ENCODE measurements at places on chromosomes 16 and 17.

DNA sequence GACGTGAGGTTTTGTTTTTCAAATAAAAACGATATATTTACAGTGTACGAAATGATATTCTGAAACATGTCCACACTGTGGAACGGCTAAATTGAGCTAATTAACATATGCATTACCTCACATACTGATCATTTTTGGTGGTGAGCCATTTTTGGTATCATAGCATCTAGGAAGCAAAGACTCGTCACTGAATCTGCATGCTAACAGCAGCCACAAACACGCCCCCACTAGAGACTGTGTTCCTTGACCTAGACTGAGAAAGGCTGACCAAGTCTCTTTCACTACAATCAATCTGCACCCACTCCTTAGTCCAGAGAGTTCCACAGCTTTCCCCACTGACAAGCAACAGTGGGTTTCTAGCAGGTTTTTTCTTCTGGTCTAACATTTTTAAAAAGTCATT, 29.5 kb downstream of the NPLOC4 start:
- DNase-seq: no peak

- no peak for DNase-seq
Observed at GRCh38 chr17:31697838-31698237, 161.2 kb downstream of the COPRS start.

DNA sequence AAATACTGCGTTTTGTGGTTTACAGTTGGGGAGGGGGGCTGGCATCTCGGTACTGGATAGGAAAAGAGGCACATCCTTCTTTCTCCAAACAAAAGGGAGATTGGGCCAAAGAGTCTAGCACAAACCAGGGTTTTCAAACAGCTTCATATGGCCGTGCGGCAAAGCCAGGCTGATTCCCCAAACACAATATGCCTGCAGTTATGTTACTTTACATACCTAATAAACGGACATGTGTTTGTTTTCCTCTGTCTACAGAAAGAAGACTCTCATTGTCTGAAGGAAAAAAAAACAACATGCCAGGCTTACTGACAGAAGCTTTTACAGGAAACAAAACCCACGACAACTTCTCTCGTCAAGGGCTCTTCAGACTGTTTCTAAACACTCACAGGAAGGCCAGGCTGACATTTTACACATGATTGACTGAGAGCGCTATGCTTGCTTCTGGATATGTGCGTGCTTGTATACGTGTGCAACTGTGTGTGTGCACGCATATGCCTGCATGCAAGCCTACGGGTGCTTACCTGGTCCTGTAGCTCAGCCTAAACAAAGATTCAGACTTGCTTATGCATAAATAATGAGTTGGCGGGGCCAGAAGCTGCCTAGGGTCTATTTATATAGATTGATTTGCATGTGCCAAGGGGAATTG, 461.0 kb upstream of the C16orf82 start:
- DNase-seq: peak; percentile 92

DNA sequence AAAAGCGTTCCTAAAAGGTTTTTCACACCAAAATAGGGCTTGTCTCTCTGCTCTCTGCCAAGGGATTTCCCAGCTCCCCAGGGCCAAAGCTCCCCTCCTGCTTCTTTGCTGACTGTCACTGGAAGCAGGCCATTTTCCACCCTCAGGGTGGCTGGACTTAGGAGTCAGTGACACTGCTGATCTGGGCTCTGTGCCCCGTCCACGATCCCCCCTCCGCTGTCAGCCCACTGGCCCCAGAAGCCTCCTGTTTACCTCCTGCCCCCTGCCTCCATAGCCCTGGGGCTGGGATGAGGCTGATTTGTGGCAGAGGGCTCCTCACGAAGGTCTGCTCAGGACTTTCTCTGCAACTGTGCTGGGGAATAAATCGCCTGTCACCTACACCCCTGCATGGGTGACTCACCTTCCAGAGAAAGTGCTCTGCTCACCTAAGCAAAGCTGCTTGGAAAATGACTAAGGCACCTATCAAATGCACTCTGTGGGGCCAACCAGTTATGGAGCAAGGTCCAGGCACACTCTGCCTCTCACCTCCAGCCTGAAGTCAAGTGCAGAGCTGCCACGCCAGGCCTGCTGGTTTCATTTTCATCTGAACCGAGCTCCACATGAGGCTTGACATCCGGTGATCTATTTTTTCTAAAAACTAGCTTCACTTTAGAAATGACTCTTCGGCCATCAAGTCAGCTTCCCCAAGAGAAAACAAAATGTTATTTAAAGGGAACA, 4.9 kb downstream of the MAP3K14 start:
- DNase-seq: peak; percentile 58

GRCh38 chr17:47741109-47741792, 8.2 kb downstream of the TBX21 start:
- DNase-seq: no peak

DNA sequence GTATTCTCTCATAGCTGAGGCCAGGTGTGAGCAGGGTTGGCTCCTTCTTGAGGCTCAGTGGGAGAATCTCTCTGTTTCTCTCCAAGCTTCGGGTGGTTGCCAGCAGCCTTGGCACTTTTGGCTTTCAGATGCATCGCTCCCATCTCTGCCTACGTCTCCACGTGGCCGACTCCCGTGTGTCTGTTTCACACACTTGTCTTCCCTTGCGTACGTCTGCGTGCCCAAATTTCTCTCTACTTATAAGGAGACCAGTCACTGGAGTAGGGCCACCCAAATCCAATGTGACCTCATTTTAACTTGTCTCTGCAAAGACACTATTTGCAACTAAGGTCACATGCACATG, 14.7 kb downstream of the OSBPL7 start:
- no peak for DNase-seq

GRCh38 chr17:58289869-58290268, 9.1 kb upstream of the MPO start:
- DNase-seq: no peak

GRCh38 chr16:66903544-66904427, 14.9 kb downstream of the CDH16 start:
- DNase-seq: no peak

GRCh38 chr16:70267516-70267915, 15.8 kb upstream of the EXOSC6 start:
- no peak for DNase-seq

GRCh38 chr17:51045621-51046020, 75.0 kb downstream of the SPAG9 start:
- no peak for DNase-seq

GRCh38 chr17:60577147-60577915, 22.7 kb upstream of the PPM1D start:
- no peak for DNase-seq
